ENCODE measurements at places on chromosomes 6 and 20.

- DNase-seq, result no peak
Measured at GRCh38 chr6:170279977-170280688, 10.7 kb downstream of the DLL1 start.

DNA sequence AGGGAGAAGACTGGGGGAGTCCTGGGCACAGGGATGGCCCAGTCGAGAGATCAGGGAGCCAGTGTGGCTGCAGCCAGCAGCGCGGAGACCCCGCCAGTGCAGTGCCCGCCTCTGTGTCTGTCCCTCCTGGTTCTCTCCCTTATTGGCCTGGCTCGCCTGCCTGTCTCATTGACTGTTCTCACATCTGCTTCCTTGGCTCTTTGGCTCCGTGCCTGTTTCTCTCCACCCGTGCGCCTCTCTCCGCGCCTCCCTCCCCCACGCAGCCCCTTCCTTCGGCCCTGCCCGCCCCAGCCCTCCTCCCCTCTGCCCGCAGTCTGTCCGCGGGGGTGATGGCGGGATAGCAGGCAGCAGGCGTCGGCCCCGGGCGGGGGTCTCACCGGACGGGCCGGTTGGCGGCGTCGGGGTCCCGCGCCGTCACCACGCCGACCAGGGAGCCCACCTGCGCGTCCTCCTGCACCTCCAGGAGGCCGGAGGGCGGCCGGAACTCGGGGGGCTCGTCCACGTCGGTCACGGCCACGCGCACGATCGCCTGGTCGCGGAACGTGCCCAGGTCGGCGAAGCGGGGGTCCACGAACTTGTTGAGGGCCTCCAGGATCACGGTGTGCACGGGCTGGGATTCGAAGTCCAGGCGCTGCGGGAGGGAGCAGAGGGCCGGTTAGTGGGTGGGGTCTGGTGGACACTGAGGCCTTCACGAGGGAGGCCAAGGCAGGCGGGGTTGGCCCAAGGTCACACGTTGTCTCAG, 92.0 kb downstream of the CD40 start:
- DNase-seq, result no peak

DNA sequence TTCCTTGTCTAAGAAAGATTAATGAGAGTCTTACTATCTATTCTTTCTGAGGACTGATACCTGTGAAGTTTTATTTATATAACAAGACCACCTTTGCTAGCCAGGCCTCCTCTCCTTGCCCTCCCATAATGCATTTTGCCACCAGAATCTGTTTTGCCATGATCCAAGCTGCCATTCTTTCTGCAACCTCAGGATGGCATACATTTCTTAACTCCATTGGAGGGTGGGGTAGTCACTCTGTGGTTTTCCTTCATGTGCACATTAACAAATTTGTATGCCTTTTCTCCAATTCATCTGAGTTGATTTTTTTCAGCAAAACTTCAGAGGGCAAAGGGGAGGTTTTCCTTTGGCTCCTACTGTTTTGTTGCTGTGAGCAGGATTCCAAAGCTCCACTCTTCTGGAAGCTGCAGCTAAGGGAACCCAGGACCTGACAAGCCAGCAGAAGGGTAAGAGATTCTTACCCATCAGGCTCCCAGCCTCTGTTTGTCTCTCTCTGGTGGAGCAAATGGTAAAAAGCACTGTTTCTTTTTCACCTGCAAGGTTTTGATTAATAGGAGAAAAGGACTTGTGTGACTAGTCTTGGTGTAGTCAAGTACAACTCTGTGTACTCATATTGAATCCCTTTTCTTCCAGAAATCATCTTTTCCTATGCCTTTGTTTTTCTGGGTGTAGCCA, 26.2 kb upstream of the ENPP4 start:
- DNase-seq, result no peak

GRCh38 chr6:52573295-52573694, 3.6 kb downstream of the TRAM2 start:
- peak; percentile 89 for DNase-seq

- no peak for DNase-seq
Measured at GRCh38 chr6:170296423-170296745, 5.5 kb upstream of the DLL1 start.

GRCh38 chr6:137286916-137287315, 67.7 kb upstream of the IFNGR1 start:
- no peak for DNase-seq

DNA sequence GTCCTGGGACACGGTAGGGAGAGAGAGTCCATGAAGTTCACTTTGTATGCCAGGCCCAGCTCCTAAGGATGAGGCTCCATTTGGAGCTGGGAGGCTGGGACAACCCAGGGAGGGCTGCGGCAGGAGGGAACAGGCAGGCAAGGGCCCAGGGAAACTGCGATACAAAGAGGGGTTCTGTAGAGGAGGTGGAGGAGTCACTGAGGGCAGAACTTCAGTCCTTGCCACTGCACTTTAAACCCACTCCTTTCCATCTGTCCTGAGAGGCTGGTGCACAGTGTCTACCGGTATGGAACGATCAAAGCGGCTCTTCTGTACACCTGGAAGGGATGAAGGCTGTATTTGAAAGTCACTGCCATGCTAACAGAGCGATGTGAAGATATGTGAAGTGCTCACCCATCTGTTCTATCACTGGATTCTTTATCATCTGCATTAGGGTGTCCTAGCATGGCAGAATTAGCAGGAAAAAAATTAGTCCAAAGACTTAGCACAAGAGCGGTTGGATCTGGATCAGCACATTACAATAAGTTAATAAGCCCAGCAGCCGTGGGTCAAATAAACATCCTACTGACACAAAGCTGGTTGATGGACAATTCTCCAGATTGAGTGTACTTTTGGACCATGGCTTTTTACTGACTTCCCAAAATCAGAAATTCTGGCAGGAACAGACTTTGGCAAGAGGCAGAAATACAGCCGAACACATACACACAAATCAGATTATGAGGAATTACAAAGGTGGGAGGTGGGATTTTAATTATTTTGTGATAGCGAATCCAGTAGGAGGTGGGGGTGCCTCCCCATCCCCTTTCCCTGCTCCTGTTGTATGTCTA, 20.9 kb upstream of the ZFAND3 start:
- no peak for DNase-seq

- DNase-seq, result no peak
Measured at GRCh38 chr6:84867521-84867920, 103.1 kb upstream of the TBX18 start.

Measured in HS-27A (cell line).